ENCODE measurements at places on chromosomes 5 and 9. TPM values are rescaled to one million over a fixed set of nuclear protein-coding genes. Genes with fewer than 3 reads are reported as not detected.

Gene PCDHGA10
- 2.6 TPM for total RNA-seq

Gene ACOT12
- total RNA-seq: not detected

DNA sequence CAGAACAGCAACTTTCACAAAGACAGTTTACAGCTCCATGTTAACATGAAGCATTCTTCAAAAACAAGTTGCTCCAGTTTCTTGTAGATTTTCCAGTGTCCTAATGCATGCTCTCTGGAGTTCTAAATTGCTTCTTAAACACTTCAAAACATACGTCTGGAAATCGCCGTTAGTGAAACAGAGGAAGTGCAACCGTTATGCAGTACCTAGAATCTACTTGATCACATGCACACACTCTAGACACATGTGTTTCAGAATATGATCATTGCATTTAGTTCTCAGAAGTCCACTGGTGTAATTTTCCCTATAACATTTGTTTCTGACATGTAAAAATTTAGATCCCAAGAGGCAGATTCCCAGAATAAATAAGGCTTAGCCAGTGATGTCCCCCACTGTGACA, 41.1 kb upstream of the RUFY1 start:
- DNase-seq: no peak

DNA sequence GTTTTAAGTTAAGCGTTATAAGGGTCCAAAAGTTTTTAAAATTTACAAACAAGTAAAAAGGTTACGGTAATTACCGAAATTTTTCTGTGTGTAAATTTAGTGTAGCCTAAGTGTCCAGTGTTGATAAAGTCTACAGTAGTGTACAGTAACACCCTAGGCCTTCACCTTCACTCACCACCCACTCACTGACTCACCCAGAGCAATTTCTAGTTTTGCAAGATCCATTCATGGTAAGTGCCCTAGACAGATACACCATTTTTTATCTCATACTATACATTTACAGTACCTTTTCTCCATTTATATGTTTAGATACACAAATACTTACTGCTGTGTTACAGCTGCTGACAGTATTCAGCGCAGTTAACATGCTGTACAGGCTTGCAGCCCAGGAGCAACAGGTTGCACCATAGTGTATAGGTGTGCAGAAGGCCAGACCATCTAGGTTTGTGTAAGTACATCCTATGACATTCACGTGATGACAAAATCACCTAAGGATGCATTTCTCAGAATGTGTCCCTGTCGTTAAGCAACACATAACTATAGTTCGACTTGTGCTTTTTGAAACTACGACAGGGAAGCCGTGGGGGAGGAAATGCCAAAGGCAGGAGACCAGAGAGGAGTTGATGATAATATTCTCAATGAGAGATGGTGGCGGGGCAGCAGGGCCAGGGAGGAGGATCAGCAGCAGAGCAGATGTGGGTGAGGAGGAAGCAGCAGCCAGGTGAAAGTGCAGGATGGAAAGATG, 48.6 kb downstream of the PSMB7 start:
- DNase-seq: no peak

Gene TLE4
- total RNA-seq: 240 TPM

- DNase-seq: no peak
Measured at GRCh38 chr5:38837416-38837815, 8.4 kb upstream of the OSMR start.

DNA sequence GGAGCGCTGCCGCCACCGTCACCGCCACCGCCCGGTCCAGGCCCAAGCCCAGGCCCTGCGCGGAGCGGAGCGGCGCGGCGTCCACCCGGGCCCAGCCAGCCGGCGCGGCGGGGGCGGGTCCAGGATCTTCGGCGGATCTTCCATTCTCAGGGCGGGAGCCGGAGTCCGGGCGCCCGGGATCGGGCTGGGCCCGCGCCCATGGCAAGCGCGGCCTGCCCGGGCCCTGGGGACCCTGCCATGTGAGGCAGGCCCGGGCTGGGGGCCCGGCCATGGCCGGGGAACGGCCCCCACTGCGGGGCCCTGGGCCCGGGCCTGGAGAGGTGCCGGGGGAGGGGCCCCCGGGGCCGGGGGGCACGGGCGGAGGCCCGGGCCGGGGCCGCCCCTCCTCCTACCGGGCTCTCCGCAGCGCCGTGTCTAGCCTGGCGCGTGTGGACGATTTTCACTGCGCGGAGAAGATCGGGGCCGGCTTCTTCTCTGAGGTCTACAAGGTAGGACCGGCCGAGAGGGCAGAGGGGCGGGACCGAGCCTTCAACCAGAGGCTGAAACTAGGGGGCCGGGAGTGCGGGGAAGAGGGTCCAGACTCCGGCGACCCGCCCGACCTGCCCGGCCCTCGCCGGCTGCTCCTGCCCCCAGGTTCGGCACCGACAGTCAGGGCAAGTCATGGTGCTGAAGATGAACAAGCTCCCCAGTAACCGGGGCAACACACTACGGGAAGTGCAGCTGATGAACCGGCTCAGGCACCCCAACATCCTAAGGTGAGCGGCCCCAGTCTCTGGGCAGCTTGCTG, 482 bp downstream of the TESK1 start:
- peak; percentile 61 for DNase-seq

DNA sequence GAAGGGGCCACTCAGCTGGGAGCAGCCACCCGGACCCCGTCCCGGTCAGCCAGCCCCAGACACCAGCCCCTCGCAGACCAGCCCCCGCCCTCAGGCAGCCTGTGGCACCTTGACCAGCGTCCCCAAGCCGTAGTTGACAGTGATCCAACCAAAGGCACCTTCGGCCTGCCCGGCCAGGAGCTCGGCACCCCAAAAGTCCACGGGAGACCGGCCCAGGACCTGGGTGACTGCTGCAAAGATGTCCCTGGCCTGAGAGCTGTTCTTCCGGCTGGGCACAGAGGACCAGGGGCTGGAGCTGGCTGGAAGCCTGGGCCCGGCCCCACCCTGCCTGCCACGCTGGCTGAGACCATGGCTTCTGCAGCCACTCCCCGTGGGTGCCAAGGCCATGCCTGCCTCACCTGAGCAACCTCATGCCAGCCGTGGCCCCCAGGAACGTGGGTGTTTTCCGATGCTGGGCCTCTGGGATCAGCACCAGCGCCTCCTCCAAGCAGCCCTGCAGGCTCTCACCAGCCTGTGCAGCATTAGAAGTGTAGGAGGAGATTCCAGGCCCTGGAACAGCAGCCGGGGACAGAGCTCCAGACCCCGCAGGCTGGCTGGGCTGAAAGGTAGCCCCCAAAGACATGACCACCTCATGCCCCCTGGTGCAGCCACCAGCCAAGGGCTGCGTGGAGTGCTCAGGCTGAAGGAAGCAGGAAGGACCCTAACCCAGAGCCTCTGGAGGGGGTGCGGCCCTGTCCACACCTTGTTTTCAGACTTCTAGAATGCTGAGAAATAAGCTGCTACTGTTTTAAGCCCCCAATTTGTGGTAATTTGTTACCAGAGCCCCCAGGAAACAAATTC, 4.2 kb downstream of the ENTPD8 start:
- no peak for DNase-seq

Gene QRFP
- total RNA-seq: not detected

- DNase-seq: no peak
Measured at GRCh38 chr9:72661401-72662135, 140.2 kb downstream of the TMC1 start.

Gene PCDHB2
- not detected for total RNA-seq

DNA sequence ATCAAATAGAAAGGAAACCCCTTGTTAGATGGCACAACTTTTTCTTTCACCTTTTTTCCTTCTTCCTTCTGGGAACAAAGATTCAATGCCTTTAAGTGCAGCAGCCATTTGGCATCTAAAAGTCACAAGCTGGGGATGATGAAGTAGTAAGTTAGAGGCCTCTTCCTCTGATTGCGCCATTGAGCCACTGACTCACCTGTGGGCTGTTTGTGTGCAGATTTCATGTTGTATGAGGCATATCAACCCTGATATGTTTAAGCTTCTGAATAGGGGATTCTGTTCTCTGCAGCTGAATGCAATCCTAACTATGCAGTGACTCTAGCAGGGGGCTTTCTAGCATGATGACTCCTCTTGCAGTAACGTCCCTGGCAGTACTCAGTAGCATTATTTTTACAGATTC, 599.9 kb downstream of the CSNK1G3 start:
- no peak for DNase-seq

Gene NUTM2G
- total RNA-seq: not detected
